NCI-H2107 (cell line): ENCODE measurements at places on chromosomes 1 and 21.

DNA sequence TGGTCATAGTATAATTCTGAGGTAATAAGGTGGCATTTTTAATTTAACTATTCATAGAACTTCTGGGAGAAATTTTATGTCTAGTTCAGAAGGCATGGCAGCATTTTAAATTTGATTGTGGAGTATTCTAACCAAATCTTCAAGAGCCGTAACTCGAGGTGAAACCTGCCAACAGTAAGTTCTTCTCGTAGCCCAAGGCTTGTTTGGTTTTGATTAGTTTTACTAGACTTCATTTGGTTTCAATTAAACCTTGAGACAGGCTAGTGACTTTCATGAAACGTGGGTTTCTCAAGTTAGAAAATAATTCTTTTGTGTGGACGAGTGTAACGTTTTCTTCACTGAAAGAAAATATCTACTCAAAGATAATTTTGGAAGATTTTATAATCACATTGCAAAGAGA lies 395.5 kb downstream of the USP25 start:
- DNase-seq: no peak

DNA sequence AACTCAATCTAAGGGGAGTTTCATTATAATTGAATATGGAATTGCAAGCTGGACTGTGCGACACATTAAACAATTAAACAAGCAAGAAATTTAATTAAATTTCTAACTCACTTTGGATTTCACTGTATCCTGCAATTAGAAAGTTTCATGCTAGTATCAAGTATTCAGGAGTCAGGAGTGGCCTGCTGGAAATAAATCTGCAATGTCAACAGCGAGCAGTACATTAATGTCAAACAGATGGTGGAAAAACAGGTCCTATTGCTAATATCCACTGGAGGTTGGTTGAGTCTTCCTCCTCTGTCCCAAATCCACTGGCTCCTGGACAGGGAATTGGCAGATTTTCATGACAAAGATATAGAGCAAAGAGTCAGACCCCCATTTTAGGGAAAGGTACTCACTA lies 237.1 kb downstream of the VAV3 start:
- DNase-seq: no peak

GRCh38 chr1:10932088-10932487 lies 80.4 kb upstream of the TARDBP start:
- no peak for DNase-seq

GRCh38 chr21:26966649-26967061 lies 233 bp downstream of the ADAMTS5 start:
- DNase-seq: no peak

DNA sequence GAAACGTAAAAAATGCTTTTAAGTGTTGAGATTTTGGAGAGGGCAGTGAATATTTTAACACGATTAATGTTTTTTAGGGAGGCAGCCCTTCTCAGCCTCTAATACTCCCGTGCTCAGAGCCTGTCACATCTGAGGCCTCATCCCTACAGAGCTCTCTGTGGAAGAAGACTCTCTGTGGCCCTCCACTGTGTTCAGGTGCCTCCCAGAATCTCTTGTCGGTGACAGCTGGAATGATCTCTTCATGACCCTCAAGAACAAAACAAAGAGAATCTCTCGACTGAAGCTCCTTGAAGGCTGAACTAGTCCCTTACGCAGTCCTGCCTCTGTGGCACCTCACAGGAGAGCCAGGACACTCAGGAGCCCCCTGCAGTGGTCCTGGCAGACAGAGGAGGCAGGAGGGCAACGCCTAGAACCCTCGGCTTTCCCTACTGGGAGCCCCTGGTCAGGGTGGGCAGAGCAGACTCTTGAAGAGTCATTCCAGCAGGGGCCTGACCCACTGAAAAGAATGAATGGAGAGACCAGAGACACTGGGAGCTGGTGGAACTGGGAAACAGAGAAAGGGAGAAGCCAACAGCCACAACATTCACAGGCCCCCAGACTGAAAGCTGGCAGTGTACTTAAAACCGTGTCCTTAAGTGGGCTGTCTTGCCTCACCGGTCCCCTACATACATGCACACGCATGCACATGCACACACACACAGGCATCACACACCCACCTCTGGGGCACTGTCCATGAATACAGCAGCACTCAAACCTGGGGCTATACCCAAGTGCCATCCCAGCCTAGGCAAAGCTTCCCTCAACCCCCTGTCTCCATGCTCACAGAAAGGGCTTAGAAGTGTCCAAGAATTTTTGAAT lies 67.5 kb upstream of the ANGPTL1 start:
- DNase-seq: no peak

DNA sequence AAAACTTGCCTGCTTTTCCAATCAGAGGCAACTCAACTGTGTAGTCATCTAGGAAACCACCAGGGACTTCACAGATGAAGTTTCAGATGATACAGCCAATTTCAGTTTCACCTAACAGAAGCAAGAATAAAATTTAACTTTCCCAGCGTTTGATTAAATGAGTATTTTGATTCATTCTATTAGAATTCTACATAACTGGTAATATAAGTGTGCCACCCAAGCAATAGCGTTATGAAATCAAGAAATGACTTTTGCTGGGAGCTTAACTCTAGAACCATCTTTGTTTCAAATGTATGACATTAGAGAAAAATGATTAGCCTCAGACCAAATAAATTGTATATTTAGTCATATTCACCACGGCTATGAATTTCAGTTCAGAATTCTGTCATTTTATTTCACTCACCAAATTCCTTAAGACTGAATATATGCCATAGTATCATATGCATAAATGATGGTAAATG lies 239.3 kb downstream of the NRIP1 start:
- DNase-seq: no peak
